CD4-positive, alpha-beta T cell treated with Interleukin-15 for 1 hour (primary cell): ENCODE measurements at places on chromosomes 1 and 21.

GRCh38 chr21:46081022-46081861 is 16.7 kb upstream of the COL6A2 start:
- DNase-seq = no peak

GRCh38 chr1:216502528-216503162 is 79.4 kb upstream of the USH2A start:
- no peak for DNase-seq

DNA sequence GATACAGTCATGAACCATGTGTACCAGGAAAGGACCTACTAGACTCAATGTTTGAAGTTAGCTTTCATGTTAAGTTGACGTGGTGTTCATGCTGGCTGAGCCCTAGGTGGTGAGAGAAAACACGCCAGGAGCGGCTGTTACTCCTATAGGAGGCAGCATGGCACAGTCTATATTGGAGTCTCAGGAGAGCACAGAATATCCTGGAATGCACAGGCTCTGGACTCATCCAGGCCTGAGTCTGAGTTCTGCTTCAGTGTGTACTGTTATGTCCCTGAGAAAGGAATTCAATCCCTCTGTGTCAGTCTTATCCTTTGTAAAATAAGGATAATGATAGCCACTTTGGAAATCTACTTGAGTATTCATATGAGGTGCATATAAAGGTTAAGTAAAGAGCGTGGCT is 41.2 kb downstream of the DPT start:
- DNase-seq = no peak

- no peak for DNase-seq
Measured at GRCh38 chr1:209397371-209397770, 186.1 kb upstream of the CAMK1G start.
